ENCODE measurements at places on chromosomes 13 and 19.

DNA sequence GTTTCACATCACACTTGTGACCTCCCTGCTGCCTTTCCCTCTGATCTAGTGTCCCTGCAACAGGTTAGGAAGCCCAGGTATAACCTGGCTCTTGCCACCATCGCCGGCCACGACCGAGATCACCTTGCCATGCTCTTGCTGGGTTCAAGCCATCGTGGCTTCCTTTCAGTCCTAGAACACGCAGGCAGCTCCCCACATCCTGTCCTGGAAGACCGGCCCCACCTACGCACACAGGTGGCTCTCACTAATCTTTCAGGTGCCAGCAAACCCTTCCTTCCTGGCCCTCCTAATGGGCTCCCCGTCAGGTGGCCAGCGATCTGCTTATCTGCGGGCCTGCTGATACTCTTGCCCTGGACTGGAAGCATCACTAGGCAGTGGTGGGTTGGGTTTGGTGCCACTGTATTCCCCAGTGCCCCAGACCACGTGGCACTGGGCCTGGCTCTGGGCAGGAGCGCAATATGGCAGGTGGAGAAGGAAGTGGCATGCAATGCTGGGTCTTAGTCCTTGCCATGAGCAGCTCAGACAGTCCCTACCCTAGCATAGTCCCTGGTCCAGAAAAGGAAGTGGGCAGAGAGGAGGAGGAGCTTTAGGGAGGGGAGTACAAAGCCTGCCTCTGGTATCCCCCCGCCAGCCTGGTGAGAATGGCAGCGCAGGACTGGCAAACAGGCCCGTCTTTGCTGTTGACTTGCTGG is 11.8 kb downstream of the PPP1R37 start:
- no peak for DNase-seq

GRCh38 chr19:41398050-41398418 is 416 bp downstream of the BCKDHA start:
- no peak for DNase-seq

DNA sequence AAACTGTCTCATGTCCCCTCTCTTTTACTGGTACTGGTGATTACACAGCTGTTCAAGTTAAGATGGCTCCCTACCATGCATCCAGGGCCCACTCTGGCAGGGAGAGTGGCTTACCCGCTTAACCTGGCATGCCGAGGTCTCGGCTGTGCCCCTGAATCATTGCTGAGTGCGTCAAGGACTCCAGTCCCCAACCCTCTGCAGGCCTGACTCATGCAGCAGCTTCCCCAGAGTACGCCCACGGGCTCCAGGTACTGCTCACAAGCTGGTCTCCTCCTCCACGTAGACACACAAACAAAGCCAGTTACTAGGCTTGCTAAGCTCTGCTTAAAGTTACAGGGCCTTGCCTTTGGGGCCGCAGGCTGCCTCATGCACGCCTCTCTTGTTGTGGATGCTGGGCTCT is 447.4 kb downstream of the COG6 start:
- DNase-seq: no peak

GRCh38 chr13:35731471-35731870 is 255.0 kb upstream of the MAB21L1 start:
- no peak for DNase-seq

GRCh38 chr19:3968556-3969434 is 2.1 kb downstream of the DAPK3 start:
- peak; percentile 98 for DNase-seq

DNA sequence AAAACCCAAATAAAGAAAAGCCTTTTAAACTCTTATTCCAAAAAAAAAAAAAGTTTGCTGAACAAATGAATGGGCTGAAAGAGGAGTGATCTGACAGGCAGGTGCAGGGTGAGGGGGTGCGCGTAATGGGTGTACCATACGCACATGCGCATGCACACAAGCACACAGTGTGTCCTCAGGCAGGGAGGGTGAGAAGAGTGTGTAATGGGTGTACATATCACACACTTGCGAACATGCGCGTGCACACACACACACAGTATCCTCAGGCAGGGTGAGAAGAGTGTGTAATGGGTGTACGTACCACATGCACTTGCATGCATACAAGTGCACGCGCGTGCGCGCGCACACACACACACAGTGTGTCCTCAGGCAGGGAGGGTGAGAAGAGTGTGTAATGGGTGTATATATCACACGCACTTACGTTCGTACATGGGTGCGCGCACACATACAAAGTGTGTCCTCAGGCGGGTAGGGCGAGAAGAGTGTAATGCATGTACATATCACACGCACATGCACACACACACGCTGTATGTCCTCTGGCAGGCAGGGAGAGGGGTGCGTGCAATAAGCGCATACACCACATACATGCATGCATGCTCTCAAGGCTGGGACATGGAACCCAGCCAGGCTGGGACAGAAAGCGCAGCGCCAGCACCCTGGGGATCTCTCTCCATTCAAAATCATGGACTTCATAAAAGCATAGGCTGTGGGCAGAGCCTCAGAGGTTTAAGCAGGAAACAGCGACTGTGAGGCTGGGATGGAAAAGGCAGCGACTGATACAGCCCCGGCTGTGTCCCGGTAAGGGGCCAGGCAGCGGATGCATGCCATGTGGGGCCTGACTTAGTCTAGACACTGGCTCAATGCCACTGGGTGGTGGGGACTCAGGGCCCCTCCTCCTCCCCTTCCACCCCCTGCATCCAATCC is 70.4 kb downstream of the CEBPG start:
- DNase-seq: no peak

GRCh38 chr19:50663482-50663790 is 14.2 kb downstream of the C19orf81 start:
- DNase-seq: no peak

DNA sequence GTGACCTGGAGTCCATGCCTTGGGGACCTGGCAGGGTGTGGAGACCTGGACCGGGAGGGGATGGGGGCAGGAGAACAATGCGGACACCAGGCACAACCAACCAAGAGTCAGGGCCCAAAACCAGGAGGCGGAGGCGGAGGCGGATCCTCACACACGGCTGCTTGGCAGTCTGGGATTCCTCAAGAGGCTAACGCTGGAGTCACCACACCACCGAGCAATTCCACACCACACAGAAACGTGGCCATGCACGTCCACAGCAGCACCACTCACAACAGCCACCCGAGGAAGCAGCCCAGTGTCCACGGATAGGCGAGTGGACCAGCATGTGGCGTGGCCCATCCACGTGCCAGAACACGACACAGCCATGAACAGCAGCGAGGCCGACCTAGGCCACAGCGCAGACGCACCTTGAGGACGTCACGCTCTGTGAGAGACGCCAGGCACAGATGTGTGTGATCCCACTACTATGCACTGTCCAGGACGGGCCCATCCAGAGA is 17.7 kb downstream of the SBNO2 start:
- DNase-seq: peak; percentile 65

GRCh38 chr13:31261241-31261640 is 61.5 kb downstream of the B3GLCT start:
- no peak for DNase-seq

GRCh38 chr19:3699741-3700241 is 477 bp downstream of the PIP5K1C start:
- no peak for DNase-seq

GRCh38 chr13:28527629-28528028 is 32.7 kb upstream of the FLT1 start:
- no peak for DNase-seq

DNA sequence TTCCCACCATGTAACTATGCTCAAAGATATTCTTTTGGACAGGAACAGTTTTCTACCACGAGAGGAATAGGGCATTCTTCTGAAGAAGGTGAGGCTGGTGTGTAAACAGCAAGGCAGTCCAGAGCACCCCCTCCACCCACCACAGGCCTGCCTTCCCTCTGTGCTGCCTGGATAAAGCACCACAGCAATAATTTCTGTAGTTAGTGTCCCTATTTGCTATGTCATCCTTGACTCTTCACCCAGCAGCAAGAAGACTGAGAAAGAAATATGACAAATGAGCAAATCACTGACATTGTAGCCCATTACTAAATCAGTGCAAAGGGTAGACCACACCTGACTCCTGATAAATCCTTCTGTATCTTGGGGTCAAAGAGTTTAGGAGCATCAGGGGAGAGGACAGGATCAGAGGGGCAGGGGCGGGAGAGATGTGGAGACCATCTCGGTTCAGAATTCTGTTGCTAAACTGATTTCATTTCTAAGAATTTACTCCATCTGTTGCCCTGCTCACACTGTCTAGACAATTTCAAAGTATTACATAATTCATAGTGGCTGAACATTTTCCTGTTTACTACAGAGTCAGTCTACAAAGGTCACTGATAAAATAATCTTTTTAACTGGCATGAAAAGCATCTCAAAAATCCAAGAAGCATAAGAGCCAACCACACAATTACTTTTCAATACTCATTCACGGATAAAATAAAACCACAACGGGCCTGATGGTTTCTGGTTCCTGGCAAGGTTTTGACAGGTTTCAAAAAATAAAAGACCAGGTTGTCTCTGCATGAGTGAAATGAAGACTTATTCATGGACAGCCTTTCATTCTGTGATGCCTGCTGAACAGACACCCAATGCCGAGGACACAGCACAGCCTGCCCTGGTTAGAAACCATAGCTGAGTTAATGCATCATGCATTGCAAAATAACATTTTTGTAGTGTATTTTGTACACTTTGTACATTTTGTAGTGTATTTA is 88.4 kb upstream of the IRS2 start:
- peak; percentile 63 for DNase-seq

DNA sequence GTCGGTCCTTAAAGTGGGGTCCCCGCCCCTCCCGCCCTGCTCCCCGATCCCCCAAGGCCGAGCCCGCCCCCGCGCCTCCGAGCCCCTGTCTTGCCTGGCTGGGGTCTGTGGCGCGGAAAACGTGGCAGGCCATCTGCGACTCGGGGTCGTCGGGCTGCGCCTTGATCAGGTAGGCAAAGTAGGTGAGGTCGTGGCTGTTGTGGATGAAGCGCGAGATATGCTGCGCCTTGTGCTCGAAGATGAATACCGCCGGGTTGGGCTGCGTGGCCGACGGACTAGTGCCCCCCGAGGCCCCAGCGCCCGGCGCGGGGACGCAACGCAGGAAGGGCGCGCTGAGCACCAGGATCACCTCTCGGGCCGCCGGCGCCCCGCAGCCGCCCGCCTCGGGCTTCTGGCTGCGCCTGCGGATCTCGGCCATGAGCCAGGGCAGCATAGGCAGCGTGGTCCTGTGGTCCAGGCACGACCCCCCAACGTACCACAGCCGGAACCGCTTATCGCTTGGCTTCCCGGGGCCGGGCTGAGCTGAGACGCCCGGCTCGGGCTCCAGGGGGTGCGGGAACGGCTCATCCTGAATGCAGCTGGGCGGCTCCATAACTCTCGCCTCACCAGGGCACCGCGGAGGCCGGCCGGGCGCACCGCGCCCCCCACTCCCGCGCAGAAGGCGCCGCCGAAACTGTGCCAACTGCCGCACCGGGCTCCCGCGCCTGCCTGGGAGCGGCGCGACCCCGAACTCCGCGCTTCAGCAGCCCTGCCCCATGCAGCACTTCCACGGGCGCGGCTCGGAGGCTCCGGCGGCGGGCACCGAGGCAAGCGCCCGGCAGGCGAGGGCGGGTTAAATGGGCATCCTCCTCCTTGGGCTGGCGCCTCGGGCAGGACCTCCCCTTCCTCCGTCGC is 546 bp downstream of the TBC1D4 start:
- DNase-seq: no peak

DNA sequence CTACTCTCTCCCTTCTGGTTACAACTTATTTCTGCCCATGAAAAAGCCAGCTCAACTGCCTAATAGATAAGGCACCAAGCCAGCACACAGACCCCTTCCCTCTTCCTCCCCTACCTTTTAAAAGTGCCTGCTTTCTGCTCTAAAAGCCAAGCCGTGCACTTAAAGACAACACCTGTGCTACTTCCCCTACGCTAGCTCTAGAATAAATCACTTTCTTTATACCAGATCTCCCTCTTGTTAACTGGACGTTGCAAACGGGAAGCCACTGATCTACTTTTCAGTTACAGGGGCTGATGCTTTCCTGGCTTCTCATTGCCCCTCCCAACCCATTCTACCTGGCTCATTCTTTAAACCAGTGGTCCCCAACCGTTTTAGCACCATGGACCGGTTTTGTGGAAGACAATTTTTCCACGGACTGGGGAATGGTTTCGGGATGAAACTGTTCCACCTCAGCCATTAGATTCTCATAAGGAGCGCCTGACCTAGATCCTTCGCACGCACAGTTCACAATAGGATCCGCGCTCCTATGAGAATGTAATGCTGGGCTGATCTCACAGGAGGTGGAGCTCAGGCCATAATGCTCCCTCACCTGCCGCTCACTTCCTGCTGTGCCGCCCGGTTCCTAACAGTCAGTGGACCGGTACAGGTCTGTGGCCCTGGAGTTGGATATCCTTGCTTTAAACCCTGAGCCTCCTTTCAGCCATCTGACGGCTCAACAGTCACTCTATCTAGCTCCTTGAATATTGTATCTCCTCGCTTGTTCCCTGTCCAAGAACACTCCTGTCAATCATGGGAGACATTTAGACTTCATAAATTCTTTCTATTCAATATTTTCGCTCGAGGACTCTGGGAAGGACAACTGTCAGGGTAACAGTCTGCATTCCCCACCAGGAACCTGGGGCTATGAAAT is 841 bp upstream of the ZNF223 start:
- DNase-seq: no peak

DNA sequence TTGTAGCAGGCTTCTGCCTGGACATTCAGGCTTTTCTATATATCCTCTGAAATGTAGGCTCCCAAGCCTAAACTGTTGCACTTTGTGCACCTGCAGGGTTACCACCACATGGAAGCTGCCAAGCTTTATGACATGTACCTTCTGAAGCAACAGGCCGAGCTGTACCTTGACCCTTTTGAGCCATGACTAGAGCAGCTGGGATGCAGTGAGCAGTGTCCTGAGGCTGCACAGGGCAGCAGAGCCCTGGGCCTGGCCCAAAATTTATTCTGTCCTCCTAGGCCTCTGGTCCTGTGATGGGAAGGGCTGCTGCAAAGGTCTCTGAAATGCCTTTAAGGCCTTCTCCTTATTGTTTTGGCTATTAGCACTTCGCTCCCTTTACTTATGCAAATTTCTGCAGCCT is 23.5 kb upstream of the CD177 start:
- DNase-seq: no peak

- no peak for DNase-seq
Observed at GRCh38 chr13:49216334-49216733, 3.8 kb upstream of the MLNR start.

GRCh38 chr13:109036078-109036780 is 406.8 kb downstream of the MYO16 start:
- DNase-seq: no peak

DNA sequence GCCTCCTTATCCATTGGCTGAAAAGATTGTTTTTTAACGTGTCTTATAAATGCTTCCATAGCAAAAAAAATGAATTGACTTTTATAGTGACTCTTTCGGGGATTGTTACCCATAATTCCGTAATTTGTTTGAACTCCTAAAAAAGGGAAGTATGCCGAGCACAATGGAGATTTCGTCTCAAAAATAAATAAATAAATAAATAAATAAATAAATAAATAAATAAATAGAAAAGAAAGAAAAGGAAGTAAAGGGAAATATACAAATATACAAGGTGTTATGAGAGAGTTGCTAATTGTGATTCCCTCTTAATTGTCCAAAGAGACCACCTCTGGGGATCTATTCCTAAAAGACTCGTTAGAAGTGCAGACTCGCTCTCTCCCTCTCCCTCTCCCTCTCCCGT is 16.9 kb downstream of the OR2Z1 start:
- DNase-seq: no peak

- DNase-seq: peak; percentile 30
Observed at GRCh38 chr13:107835339-107836018, 379.9 kb downstream of the LIG4 start.

- DNase-seq: no peak
Observed at GRCh38 chr19:5831159-5831558, 8.3 kb downstream of the FUT6 start.

- no peak for DNase-seq
Observed at GRCh38 chr13:73940098-73940497, 194.1 kb downstream of the KLF12 start.

GRCh38 chr13:108305655-108306054 is 36.1 kb downstream of the TNFSF13B start:
- no peak for DNase-seq

Measured in fibroblast of gingiva (primary cell).